ENCODE measurements at places on chromosomes 3 and 15.

DNA sequence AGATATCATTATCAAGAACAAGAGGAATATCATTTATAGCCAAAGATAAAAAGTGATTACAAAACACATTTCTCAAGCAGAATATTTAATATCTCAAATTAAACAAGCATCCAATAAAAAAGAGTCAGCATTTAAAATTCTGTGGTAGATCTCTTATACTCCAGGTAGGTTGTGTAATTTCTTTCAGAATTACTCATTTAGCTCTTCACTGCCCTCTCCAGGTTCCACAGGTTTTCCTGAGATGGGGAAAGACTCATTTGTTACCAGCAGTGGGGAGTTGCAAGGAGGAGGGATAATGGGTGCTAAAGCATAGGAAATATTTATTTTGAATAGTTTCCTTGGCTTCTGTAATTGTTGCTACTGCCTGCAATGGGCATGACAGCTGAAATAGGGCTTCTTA lies 83.1 kb upstream of the RASGRP1 start:
- DNase-seq: no peak

GRCh38 chr15:88428053-88428452 lies 39.1 kb downstream of the MRPL46 start:
- no peak for DNase-seq

DNA sequence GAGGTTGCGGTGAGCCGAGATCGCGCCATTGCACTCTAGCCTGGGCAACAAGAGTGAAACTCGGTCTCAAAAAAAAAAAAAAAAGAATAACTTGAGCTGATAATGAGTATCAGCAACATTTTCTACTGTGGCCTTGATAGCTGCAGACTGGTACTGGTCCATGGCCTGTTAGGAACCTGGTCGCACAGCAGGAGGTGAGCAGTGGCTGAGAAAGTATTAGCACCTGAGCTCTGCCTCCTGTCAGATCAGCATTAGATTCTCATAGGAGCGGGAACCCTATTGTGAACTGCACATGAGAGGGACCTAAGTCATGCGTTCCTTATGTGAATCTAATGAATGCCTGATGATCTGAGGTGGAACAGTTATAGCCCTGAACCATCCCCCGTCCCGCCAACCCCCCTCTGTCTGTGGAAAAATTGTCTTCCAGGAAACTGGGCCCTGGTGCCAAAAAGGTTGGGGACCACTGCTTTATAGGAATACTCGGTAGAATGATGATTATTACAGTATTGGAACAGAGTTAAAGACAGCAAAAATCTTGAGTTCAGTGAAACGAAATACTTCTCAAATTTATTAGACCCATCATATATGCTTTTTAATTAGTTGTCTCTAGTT lies 126.0 kb downstream of the ZNF609 start:
- DNase-seq: no peak

- peak; percentile 61 for DNase-seq
Observed at GRCh38 chr3:171459137-171459941, 866 bp downstream of the TNIK start.

DNA sequence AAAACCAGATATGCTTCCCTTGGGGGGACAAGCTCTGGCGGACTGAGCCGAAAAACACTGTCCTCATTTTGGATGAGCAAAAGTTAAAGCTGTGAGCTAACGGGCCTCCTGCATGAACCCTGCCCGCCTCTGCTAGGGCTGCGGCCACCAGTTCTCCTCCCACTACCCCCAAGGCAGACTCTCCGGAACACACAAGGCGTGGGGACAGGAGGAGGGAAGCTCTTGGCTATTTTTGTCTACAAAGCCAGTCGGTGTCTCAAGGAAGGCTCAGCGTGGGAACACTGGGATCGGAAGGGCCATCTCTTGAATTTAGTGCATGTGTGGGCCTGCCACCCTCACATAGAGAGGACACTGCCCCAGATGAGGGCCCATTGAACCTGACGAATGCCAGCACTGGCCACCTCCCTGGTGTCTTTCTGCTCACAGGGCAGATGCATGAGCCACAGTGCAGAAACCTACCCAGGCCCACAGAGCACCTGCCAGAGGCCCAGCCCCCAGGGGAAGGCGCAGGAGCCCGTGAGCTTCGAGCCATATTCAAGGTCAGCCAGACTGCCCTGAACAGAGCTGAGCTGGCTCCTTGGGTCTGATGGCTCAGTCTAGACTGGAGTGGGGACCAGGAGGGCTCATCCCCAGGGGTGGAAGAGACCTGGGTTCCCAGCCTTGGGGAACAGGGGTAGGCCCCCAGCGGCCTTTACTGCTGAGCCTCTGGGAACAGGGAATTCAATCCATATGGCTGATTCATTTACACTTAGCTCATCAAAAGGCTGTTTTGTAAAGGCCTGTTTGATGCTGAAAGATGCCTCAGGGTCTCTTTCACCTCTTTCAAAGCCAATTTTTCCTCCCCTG lies 38.3 kb downstream of the HCN4 start:
- no peak for DNase-seq

- DNase-seq: no peak
Observed at GRCh38 chr3:193911784-193912340, 224.1 kb upstream of the HES1 start.

GRCh38 chr3:118618247-118619040 lies 416.2 kb downstream of the IGSF11 start:
- DNase-seq: no peak

GRCh38 chr3:113132571-113132996 lies 78.8 kb upstream of the BOC start:
- no peak for DNase-seq

GRCh38 chr15:63809452-63809851 lies 24.3 kb downstream of the HERC1 start:
- no peak for DNase-seq

GRCh38 chr15:100764778-100765466 lies 114.7 kb upstream of the ALDH1A3 start:
- no peak for DNase-seq

GRCh38 chr3:7423995-7424394 lies 563.1 kb downstream of the GRM7 start:
- no peak for DNase-seq

GRCh38 chr15:66292571-66293418 lies 573 bp upstream of the DIS3L start:
- no peak for DNase-seq

GRCh38 chr3:110859336-110859735 lies 212.3 kb upstream of the NECTIN3 start:
- DNase-seq: no peak

DNA sequence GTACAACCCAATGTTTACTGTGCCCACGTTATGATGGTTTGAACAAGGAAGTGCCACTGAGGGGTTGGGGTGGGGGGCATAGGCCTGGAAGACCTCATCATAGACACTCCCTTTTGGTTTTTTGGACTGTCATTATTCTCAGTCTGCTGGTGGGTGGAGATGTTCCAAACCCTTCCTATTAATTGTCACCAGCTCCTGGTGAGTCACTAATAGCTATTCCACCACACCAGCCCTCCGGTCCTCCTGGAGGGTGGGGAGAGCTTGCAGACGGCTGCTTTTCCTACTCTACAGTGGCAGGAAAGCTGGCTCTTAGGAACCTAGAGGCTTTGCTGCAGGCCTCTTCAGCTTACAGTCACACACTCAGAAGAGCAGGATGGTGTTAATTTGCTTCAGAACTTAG lies 9.0 kb upstream of the COPG1 start:
- DNase-seq: no peak

DNA sequence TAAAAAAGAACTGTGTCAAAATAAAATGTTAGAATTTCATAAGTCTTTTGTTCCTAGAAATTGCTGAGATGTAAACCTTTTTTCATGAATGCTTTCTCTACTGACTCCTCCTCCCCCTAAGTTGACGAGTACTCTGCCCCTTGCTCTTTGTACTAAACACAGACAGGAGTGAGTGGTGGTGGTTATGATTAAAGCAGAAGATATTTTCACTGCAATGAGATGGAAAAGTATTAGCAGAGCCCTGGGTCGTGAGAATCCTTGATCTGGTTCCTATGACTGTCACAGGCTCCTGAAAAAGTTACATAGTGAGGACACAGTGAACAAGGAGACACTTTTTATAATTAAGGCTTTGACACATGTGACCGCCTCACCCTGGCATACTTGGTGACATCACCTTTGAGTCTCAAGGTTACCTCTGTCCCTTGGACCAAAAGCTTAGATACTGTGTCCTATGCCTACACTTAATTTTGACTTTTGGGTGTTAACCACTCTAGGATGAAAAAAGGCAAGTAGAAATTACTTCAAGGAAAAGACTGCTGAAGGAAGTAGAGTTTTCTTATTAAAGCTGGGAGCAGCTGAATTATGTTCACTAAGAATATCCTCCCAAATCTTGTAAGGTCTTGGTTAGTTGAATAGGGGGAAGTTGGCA lies 130.4 kb upstream of the LYSMD4 start:
- DNase-seq: no peak

DNA sequence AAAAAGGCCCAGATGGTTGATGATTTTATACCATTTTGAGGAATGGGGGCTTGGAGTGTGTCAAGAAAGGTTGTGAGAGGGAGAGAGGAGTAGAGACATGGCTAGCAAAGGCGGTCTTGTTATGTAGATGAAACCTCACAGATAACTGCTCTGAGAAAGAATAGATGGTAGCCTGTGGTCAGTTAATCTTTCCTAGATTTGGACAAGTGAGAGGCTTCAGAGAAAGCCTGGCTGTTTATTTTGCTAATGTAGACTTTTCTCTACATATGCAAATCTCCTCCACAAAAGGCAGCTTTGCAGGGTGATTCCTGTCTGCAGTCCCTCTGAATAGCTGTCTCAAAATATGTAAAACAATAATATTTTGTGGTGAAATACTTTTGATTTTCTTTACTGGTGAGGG lies 177.3 kb downstream of the OTOL1 start:
- no peak for DNase-seq

- no peak for DNase-seq
Observed at GRCh38 chr3:134340362-134340981, 33.8 kb downstream of the AMOTL2 start.

- no peak for DNase-seq
Observed at GRCh38 chr3:32366638-32367397, 24.8 kb upstream of the CMTM7 start.

- DNase-seq: no peak
Observed at GRCh38 chr3:40623567-40623966, 98.8 kb downstream of the ZNF621 start.

GRCh38 chr3:120568598-120568997 lies 27.5 kb upstream of the NDUFB4 start:
- DNase-seq: no peak

DNA sequence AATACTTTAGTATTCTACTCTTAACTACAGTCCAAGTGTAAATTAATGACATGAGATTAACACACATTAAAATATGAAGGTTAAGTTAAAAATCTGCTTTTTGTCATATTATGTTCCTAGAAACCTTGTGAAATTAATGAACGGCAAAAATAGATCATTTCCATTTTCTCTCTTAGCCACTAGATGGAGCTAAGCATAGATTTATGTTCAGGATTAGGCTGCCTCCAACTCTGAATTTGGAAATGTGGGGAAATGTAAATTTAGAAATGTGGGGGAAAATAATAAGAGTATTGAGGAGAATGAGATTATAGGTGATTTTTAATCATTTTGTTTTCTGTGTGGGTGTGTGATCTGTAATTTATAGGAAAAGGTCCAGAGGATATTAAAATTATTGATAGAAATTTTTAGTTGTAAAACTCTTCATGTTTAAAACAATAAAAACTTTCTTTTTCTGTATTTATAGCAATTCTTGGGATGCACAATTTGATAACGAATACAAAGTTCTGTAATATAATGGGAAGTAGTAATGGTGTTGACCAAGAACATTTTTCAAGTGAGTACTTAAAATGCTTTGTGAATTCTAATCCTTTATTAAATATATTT lies 59.2 kb downstream of the TMOD3 start:
- no peak for DNase-seq

- DNase-seq: no peak
Observed at GRCh38 chr3:176352716-176353334, 844.5 kb downstream of the TBL1XR1 start.
